HS-27A (cell line): ENCODE measurements at places on chromosomes 5 and 9.

- DNase-seq, result no peak
Measured at GRCh38 chr5:56321236-56321881, 88.2 kb upstream of the ANKRD55 start.

GRCh38 chr9:137788561-137789294, 88.9 kb upstream of the CACNA1B start:
- DNase-seq, result no peak

- DNase-seq, result no peak
Measured at GRCh38 chr9:89926691-89927220, 321.9 kb downstream of the GADD45G start.

DNA sequence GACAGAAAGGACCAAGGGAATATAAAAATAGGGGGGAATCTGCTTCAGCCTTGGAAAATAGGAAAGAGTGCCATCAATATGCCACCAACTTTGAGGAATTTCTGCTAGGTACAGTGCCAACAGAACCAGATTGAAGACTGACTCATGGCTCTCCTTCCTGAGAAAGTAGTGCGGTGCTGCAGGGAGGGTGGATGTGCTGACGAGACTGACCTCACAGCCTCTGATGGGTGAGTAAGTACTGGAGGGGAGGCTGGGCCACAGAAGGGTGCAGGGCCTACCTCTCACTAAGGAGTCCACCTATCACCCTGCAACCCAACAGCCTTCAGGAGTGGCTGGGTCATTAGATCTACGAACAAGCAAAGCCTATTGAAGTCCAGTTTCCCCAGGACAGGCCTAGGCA, 187.6 kb downstream of the GABBR2 start:
- peak; percentile 20 for DNase-seq

GRCh38 chr5:97919719-97920118, 736.7 kb upstream of the RIOK2 start:
- DNase-seq, result no peak
